ENCODE measurements at places on chromosomes 12 and 14. TPM values are rescaled to one million over a fixed set of nuclear protein-coding genes. Genes with fewer than 3 reads are reported as not detected.

The KLHL33 gene
- polyA plus RNA-seq: 0.04 TPM

The TEX52 gene
- polyA plus RNA-seq: not detected

The PZP gene
- polyA plus RNA-seq: not detected

The WNT1 gene
- not detected for polyA plus RNA-seq

The DBX2 gene
- not detected for polyA plus RNA-seq

The FAM234B gene
- polyA plus RNA-seq: 0.43 TPM

The MARCHF9 gene
- 4.5 TPM for polyA plus RNA-seq

The SIX1 gene
- not detected for polyA plus RNA-seq

The MLXIP gene
- 4.2 TPM for polyA plus RNA-seq

The RIMBP2 gene
- 0.33 TPM for polyA plus RNA-seq

The GALNT9 gene
- polyA plus RNA-seq: not detected

The LRRC10 gene
- polyA plus RNA-seq: not detected

The VWF gene
- not detected for polyA plus RNA-seq

The ADAM21 gene
- polyA plus RNA-seq: 0.16 TPM

The NANOG gene
- not detected for polyA plus RNA-seq

The SOAT2 gene
- polyA plus RNA-seq: 0.79 TPM

The ZFYVE26 gene
- 7.8 TPM for polyA plus RNA-seq

The BCL2L14 gene
- 0.79 TPM for polyA plus RNA-seq

The WSCD2 gene
- not detected for polyA plus RNA-seq

The GLI1 gene
- polyA plus RNA-seq: 0.27 TPM

The UBE3B gene
- 28.7 TPM for polyA plus RNA-seq

The TMEM63C gene
- 0.32 TPM for polyA plus RNA-seq

The TAS2R13 gene
- polyA plus RNA-seq: not detected

The NAV3 gene
- 0.23 TPM for polyA plus RNA-seq
